Globus pallidus (tissue), 1 donor: ENCODE measurements at places on chromosomes 5 and 9.
A peak's percentile ranks its signal among the peaks of the same experiment; 100 is the strongest.

- DNase-seq: no peak
Observed at GRCh38 chr9:121612511-121612998, 38.9 kb upstream of the DAB2IP start.

- DNase-seq: peak; percentile 55
Observed at GRCh38 chr9:98430535-98431292, 175.3 kb upstream of the TBC1D2 start.

DNA sequence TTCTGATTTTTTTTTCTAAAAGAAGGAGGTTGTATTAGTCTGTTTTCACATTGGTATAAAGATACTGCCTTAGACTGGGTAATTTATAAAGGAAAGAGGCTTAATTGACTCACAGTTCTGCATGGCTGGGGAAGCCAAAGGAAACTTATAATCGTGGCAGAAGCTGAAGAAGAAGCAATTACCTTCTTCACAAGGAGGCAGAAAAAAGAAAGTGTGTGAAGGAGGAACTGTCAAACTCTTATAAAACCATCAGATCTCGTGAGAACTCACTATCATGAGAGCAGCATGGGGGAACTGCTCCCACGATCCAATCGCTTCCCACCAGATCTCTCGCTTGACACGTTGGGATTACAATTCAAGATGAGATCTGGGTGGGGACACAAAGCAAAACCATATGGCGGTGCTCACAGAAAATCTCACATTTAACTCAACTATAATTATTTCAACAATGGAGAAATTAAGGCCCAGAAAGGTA is 27.1 kb downstream of the DPYSL3 start:
- no peak for DNase-seq

DNA sequence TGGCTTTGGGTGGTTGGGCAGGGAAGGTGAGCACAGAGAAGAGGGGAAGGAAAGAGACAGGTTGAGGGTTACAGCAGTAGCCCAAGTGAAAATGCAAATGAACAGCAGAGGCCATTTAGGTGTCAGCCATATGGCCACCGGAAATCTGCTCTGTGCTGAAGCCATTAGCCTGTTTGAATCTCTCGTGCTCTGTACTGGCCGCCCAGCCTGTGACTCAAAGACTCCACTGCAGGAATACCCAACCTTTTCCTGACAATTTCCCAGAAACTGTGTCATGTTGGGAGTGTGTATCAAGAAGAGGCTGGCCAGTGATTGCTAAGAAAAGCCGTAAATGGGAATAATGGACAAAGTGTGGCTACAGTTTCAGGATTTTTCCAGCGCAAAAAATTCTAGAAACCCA is 35.9 kb upstream of the RAI14 start:
- no peak for DNase-seq

- no peak for DNase-seq
Observed at GRCh38 chr5:16253856-16254255, 74.3 kb upstream of the MARCHF11 start.
